ENCODE measurements at places on chromosomes 7 and 10.

DNA sequence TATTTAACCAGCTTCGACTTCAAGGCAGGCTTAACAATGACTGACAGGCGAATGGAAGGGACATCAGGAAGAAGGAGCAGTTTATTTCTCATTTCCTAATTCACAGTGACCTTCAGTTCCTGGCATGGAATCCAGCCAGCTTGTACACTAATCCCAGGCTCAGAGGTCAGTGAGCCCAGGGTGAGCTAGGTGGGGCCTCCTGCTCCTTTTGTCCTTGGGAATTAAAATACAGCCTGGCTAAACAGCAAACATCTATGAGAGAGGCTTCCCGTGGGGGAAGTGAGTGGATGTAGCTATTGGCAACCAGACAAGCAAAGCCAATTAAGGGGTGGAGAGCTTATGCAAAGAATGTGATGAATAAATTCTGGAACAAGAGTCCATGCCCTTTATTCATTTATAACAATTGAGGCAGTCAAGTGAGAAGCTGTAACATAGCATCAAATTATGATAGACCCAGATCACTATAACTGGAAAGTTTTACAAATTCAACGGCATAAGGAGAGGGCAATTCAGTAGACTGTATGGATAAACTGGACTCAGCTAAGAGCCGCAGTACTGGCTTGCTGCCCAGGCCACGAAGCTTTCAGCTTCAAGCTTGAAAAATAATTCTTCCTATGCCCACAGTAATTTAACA, 57.1 kb downstream of the STK17A start:
- DNase-seq: no peak

DNA sequence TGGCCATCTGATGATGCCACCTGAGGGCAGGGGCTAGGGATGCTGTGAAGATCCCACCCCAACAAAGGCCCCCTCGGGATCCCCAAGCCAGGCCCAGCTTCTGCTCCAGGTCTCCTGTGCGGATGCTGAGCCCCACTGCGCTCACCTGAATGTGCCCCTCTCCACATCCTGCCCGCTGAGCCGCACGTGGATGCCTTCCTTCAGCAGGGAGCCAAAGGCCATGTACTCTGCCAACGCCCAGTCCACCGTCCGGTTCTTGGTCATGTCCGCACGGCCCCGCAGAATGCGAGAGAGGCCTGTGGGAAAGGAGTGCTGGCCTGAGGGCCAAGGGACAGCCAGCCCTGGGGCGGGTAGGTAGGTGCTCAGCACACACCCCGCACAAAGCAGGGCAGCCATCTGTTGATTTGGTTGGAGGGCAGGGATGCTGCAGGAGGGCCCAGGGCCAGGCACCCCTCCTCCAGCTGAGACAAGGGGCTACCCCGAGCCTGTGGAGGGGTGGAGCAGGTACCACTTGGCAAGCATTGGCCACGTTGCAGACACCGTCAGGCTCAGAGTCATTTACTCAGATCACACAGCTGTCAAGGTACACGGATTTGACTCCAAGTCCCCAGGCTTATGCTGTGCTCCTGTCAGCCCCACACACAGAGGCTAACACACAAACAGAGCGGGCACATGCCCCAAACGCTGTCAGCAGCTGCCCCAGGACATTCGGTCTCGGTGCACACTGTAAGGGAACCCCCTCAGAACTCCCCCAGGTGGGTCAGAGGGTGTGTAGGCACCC, 19.2 kb downstream of the OGDHL start:
- no peak for DNase-seq

- no peak for DNase-seq
Measured at GRCh38 chr10:12909182-12909835, 92.2 kb downstream of the CCDC3 start.

DNA sequence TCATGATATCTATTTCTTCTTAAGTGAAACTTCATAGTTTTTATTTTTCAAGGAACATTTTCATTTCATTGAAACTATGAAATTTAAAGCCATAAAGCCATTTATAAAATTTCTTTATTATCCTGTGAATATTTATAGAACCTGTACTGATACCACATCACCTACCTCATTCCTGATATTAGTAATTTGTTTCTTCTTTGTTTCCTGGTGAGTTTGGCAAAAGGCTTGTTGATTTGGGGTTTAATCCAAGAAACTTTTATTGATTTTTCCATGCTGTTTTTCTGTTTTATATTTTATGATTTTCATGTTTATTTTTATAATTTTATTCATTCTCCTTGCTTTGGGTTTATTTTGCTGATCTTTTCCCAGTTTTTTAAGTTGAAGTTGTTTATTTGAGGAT, 669.4 kb downstream of the NXPH1 start:
- DNase-seq: no peak

GRCh38 chr10:65430979-65431378, 1494.9 kb upstream of the LRRTM3 start:
- DNase-seq: no peak
